ENCODE measurements at places on chromosomes 1 and 21.

GRCh38 chr1:46396441-46397398 is 2.6 kb downstream of the FAAH start:
- DNase-seq: peak; percentile 54

DNA sequence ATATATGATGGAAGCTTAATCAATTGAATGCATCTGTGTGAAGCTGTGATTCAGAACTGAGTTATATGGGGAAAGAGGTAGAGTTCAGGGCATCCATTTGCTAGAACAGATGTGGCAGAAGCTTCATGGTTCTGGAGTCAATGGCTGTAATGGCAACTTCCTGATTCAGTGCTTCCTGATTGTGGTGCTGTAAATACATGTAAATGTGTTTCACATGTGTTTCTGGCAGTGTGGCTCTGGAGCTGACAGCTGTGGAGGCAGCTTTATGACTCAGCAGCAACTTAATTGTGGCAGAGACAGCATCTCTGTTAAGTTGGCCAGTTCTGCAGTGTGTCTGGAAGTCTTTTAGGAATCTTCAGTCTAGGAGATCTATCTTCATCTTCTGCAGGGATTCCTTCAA is 226.6 kb upstream of the ZRANB2 start:
- peak; percentile 10 for DNase-seq

GRCh38 chr1:184988506-184988905 is 14.2 kb upstream of the NIBAN1 start:
- no peak for DNase-seq

DNA sequence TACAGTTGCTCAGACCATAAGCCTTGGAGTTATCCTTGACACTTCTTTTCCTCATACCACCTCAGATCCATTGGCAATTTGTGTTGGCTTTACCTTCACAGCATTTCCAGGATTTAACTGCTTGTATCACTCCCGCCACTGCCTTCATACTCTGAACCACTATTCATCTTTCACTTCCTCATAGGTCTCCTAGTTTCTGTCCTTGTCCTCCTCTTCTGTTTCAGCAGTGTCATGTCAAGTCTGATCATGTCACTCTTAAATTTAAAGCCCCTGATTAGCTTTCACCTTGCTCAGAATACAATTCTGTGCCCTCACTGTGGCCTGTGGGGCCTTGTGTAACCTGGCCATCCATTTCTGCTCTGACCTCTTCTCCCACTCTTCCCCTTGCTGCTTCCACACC is 34.7 kb upstream of the C1orf115 start:
- no peak for DNase-seq

GRCh38 chr1:164999146-164999545 is 357.4 kb downstream of the LMX1A start:
- no peak for DNase-seq

- DNase-seq: no peak
Observed at GRCh38 chr1:182794676-182795201, 5.2 kb downstream of the NPL start.

- DNase-seq: no peak
Observed at GRCh38 chr1:26084091-26084561, 16.7 kb upstream of the TRIM63 start.

GRCh38 chr1:18989896-18990295 is 33.4 kb upstream of the IFFO2 start:
- DNase-seq: no peak

- no peak for DNase-seq
Observed at GRCh38 chr1:159229260-159229885, 24.7 kb downstream of the ACKR1 start.

- DNase-seq: no peak
Observed at GRCh38 chr1:8702472-8702849, 115.0 kb downstream of the RERE start.

- DNase-seq: peak; percentile 62
Observed at GRCh38 chr1:24502065-24502708, 449 bp upstream of the RCAN3 start.

GRCh38 chr21:18069875-18070274 is 174.8 kb upstream of the CHODL start:
- DNase-seq: no peak

DNA sequence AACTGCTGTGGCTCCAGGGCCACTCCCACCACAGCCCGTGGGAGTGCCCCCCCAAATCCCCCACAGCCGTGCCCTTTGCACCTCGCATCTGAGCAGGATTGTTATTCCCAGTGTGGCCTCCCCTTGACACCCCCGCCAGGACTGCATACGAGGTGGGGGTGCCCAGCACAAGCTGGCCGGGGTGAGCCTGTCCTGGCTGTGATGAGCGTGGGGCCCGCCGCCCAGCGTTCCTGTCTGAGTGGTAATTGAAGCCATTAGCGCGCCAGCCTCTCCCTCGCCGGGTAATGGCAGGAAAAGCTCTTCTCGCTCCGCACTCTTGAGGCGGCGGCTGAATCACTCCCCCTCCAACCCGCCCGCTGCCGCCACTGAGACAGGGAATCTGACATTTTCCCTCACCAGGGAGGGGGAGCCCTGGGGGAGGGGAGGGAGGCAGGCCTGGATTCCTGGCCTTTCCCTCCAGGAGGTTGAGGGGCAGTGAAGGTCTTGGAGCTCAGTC is 27.7 kb downstream of the PTPRF start:
- peak; percentile 71 for DNase-seq

DNA sequence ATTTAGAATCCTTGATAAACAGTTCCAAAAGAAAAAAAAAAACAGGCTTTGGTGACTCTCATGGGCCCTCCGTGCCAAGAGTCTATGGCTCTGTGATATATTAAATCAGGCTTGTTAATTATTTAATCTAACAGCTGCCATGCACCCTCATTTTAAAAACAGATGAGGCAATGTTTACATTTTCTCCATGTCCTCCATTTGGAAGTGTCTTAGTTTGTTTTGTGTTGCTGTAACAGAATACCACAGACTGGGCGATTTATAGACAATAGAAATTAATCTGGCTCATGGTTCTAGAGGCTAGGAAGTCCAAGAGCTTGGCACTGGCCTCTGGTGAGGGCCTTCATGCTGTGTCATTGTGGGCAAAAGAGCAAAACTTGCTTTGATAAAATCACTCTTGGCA is 58.0 kb downstream of the B3GALT5 start:
- DNase-seq: no peak

GRCh38 chr1:170803711-170804110 is 131.6 kb upstream of the MROH9 start:
- no peak for DNase-seq

GRCh38 chr1:160243767-160244166 is 18.6 kb downstream of the DCAF8 start:
- no peak for DNase-seq

DNA sequence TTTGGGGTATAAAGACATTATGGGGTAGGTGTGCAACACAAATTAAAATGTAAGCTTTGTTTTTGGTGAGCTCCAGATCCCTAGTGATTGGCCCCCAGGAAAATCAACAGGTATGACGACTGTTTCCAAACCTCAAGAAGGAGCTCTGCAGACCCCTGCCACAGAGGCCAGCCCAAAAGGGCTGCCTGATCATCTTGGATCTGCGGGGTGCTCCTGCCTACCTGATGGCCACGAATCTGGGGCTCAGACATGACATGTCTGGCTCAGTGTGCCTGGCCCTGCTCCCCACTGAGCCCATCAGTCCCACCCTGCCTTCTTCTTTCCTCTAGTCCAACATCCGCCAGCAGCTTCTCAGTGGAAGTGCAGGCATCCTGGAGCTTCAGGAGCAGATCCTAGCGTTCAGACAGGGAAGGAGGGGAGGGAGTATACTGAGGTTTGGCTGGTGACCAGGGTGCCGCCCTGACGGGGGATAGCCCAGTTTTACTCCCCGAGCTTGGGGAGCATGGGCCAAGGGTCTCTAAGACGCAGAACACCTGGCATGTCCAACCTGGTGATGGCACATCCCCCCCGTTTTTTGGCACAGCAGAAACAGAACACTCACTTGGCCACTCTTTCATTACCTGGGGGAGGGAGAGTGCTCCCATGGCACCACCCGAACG is 31.8 kb downstream of the ZNF496 start:
- no peak for DNase-seq

- DNase-seq: no peak
Observed at GRCh38 chr1:109441069-109441468, 14.8 kb upstream of the PSMA5 start.

DNA sequence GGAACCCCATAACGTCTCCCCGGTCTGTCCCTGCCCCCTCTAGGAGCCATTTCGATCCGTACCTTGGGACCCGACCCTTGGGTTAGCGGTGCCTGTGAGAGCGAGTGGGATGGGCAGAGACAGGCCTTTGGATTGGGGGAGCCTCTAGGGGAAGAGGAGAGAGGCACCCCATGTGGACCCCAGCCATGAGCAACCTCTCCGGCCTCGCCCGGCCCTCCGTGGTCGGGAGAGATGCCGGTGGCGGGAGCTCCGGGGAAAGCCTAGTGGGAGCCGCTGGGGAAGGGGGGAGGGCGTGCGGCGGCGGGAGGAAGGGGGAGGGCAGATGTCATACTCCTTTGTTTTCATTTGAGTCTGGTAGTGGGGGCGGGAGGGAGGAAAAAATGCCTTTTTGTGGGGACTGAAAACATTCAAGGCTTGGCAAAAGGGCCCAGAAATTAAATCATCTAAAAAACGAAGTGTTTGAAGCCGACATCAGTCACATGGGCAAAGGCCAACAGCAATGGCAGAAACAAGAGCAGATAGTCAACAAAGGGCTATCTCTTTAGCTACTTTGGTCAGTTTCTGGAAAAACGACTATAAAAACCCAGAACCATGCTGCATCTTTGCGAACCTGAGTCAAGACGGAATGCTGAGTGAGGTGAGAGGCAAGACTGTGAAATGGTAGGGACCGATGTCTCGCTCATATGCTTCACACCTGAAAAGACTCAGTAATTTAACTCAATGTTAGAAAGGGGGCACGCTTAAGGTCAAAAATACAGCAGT is 758 bp downstream of the PTBP2 start:
- peak; percentile 85 for DNase-seq

GRCh38 chr1:187383366-187383765 is 554.6 kb downstream of the PLA2G4A start:
- DNase-seq: no peak

GRCh38 chr1:201183753-201184152 is 6.9 kb upstream of the IGFN1 start:
- DNase-seq: no peak

- no peak for DNase-seq
Observed at GRCh38 chr1:221025501-221025900, 146.3 kb downstream of the HLX start.

GRCh38 chr1:42765269-42765668 is 1.6 kb downstream of the P3H1 start:
- no peak for DNase-seq

GRCh38 chr1:82079607-82080006 is 278.9 kb downstream of the ADGRL2 start:
- DNase-seq: no peak

DNA sequence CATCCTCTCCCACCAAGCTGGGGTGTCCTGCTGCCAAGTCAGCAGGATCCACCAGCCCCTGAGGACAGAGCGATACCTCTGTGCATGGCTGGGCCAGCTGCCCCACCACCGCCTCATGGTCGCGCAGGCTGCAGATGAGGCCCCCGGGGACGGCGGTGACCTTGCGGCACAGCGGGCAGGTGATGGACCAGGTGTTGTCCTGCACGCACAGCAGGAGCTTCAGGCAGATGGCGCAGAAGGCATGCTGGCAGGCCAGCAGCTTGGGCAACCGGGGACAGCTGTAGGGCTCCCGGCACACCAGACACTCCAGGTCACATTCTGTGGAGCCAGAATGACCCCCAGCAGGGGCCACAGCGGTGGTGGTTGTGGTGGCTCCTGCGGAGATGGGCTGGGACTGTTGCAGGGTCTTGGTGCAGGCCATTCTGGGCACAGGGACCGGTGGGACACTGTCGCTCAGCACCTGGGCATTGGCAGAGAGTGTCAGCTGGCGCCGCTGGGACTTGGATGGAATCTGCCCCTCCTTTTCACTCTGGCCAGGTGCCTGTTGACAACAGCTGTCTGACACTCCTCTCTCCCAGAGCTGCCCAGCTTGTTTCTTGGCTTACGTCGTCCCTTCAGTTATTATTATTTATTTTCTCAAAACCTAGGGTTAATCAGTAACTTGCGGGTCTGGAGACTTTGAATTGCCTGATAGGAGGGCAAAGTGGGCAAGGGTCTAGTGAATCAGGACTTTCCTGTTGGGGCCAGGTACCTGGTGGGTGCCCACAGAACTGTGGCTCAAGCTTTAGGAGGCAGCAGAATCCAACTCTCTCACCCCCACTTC is at the start of gene RNF186:
TSS of gene RNF186 (minus strand) at position 603 of the 823 bp plus-strand sequence. CDS start at position 421, 182 bp downstream.
- DNase-seq: no peak

GRCh38 chr1:246063013-246063616 is 444.0 kb downstream of the SMYD3 start:
- DNase-seq: no peak

DNA sequence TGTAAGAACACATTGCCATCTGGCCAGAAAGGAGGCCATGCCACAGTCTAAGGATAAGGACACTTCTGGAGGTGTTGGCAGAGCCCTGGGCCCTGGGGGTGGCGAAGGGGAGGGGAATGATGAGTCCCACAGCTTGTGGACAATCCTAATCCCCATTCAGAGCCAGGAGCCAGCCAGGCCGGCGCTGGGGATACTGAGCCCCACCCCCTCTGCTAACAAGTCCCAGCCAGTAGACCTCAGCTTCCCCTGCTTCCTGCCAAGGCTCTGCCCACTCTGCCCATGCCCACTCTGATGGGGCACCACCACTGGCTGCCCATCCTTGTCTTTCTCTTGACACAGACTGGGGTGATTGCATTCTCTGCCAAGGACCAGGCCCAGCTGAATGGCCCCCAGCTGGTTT is 71.9 kb downstream of the NAV1 start:
- DNase-seq: no peak

DNA sequence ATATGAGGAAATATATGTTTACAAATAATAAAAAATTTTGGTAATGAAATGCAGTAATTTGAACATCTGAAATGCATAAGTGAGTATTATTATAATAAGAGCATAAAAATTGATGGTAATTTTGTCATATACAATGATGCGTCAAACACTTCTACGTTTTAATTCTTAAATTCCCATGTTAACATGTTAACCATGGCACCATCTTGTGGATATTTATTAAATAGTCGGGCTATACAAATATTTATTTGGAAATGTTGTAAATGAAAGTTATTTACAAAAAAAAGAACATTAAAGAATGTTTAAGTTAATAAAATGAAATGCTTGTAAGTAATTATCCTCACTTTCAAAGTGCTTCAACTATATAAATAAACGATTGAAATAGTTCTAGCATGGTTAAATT is 57.2 kb upstream of the C1orf185 start:
- DNase-seq: no peak

DNA sequence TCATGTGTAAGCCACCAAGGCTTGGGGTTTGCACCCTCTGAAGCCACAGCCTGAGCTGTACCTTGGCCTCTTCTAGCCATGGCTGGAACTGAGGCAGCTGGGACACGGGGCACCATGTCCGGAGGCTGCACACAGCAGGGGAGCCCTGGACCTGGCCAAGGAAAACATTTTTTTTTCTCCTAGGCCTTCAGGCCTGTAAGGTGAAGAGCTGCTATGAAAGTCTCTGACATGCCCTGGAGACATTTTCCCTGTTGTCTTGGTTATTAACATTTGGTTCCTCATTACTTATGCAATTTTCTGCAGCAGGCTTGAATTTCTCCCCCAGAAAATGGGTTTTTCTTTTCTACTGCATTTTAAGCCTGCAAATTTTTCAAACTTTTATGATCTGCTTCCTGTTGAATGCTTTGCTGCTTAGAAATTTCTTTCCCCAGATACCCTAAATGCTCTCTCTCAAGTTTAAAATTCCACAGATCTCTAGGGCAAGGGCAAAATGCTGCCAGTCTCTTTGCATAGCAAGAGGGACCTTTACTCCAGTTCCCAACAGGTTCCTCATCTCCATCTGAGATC is 295.8 kb downstream of the LTN1 start:
- DNase-seq: no peak

- no peak for DNase-seq
Observed at GRCh38 chr1:111242805-111243523, 15.5 kb downstream of the CHI3L2 start.

All from head of caudate nucleus (tissue), 42 donors.